ENCODE measurements at places on chromosomes 7 and 10.

- DNase-seq, result peak; percentile 27
These were observed 28.7 kb downstream of the RAMP3 start for GRCh38 chr7:45186261-45186813.

GRCh38 chr10:89625041-89625765, 19.8 kb downstream of the PANK1 start:
- DNase-seq, result no peak

DNA sequence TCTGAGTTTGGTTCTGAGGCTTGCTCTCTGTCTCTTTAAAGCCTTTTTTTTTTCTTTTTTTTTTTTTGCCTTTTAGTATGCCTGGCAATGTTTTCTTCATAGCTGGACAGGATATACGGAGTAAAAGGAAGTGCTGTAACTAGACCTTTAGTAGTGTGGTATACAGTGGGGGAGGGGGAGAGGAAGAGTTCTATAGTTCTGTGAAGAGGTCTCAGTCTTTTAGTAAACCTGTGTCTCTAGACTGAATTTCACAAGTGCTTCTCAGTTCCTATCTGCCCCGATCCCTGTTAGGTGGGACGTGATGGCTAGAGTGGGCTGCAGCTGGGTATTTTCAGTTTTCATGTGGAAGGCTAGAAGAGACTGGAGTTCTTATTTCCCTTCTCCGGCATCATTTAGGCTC, 3.1 kb upstream of the ABCC2 start:
- no peak for DNase-seq

DNA sequence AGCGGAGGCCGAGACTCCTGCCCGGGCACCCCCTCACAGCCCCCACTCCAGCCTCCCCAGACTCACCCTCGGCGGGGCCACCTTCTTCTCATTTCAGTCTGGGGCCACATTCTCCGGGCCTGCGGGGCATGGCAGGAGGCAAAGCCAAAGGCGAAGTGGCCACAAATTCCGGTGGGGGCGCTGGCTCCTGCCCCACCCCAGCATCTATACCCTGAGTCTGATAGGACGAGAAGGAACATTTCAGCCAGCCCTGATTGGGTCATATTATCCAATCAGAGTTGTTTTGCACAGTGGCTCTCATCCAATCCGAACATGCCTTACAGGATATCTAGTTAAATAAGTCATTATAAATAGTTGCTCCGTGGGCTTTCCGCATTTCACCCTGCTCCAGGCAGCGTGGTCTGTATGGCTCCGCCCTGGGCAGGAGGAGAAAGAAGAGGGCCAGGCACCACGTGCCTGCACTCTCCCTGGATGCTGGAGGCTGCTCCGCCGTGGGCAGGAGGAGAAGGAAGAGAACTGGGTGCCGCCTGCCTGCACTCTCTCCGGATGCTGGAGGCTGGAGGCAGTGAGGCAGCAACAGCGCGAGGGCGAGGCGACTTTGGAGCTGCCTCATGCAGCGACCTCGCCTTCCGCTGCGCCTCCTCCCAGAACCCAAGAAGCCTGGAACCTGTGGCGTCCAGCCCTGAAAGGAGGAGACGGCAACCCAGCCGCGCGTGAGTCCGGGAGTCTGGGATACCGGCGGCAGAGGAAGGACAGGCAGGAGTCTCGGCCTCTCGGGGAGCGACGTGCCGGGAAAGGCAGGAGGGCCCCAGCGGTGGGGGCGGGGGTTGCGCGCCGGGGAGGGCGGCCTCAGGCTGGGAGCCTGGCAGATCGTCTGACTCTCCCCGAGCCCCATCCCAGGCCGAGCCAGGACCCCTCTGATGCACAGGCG, 162.9 kb downstream of the ZNF33B start:
- DNase-seq, result no peak

GRCh38 chr7:81013083-81013817, 94.4 kb upstream of the SEMA3C start:
- DNase-seq, result no peak

DNA sequence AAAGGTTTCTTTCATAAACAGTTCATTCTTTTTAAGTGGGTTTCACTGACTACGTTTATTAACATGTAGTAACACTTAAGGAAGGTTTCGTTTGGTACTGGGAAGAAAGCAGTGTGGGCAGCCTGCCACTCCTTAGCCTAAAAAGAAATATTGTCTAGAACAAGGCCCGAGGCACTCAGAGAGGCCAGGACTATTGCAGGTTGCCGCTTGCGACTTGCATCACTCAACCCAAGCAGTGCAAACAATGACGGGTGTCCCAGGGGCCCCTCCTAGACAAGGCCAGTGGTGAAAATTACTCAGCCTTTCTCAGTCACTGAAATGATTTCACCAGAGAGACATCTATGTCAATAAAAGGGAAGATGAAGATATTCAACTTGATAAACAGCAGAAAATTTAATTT, 243.9 kb downstream of the SNX13 start:
- no peak for DNase-seq

DNA sequence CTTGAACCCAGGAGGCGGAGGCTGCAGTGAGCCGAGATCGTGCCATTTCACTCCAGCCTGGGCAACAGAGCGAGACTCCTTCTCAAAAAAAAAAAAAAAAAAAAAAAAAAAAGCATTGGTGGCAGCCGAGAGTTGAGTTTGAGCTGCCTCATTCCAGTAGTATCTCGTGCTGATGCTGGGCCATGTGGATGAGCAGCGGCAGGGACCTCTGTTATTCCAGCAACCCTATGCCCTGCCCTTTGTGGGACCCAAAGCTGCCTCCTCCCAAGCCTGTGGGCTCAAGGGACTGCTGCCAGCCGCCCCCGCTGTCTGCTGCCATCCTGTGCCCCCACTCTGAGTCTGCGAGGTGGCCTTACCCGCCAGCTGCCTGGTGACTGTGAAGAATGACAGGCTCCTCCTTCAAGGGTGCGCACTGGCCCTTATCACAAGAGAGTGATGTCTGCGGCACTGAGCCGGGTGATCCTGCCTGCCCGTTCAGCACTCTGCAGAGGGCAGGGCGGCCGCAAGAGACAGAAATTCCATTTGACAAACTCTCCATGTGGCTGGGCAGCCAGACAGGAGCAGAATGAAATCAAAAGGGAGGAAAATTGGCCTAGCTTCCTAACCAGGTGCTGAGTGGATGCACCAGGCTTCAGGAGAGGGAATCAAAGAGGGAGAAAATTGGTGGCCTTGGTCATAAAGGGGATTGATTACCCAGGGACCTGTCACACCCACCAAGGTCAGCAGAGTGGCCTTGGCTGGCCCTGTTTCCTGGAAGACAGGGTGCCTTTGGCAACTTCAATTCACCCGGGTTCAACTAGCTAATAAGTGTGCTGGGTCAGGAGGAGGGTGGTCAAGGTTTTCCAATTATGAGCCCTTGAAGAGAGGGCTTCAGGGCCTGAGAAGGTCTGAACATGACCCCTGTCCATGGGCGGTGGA, 65.3 kb upstream of the ZMIZ1 start:
- DNase-seq, result no peak

- no peak for DNase-seq
These were observed 10.3 kb upstream of the HSPB1 start for GRCh38 chr7:76292213-76292573.

DNA sequence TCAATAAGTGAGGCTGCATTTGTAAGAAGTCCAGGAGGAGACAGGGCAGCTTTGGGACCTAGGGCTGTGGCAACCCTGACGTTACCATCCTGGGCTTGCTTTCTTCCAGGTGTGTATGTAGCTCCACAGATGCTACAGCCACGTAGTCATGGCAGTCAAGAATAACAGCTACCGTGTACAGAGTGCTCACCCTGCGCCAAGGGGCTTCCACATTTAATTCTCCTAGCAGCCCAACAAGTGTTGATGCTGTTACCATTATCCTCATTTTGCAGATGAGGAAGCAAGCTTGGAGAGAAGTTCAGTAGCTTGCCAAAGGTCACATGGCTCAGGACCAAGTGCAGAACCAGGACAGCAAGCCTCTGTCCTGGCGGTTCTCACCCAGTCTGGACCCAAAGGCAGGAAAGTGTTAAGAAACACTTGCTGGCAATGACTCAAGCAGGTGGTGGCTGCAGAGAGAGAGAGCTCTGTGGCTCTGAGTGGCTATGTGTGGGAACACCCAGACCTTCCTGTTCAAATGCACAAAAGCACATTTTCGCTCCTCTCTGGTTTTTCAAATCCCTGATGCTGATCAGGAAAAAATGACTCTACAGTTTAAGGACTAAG, 89.8 kb downstream of the CREM start:
- DNase-seq, result no peak

DNA sequence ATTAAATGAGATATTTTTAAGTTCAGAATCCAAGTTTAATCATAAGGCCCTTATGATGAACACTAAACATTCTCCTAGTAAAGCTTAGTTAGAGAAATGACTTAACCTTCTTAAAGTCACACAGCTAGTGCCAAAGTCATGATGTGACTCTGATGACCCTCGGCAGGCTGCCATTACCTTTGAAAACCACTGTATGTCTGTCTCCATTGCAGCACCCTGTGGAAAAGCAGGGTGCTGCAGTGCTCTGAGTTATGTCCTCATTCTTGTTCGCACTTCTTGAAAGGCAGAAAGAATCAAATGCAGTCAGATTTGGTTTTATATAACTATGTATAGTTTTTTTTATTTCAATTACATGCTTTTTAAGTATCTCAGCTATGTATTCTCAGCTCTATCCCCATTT, 105.0 kb downstream of the PHTF2 start:
- DNase-seq, result no peak

GRCh38 chr10:47326306-47326926, 4.2 kb downstream of the GDF2 start:
- DNase-seq, result no peak

- no peak for DNase-seq
These were observed 2.7 kb upstream of the HTRA1 start for GRCh38 chr10:122458693-122459092.

- DNase-seq, result no peak
These were observed 37.5 kb upstream of the DOCK1 start for GRCh38 chr10:126867567-126868365.

DNA sequence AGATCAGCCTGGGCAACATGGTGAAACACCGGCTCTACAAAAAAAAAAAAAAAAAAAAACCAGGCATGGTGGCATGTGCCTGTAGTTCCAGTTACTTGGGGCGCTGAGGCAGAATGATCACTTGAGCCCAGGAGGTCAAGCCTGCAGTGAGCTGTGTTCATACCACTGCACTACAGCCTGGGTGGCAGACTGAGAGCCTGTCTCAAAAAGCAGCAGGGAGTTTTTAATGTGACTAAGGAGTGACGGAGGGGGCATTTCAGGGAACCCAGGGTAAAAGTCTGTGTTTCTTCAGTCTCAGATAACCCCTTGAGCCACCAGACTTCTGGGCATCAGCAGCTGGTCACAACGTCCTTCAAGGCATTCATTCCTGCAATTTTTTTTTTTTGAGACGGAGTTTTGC, 2.2 kb upstream of the C10orf95 start:
- DNase-seq, result no peak

GRCh38 chr10:72126184-72126871, 38.0 kb upstream of the SPOCK2 start:
- DNase-seq, result no peak

- no peak for DNase-seq
These were observed 35.9 kb upstream of the HDAC9 start for GRCh38 chr7:18459484-18460245.

DNA sequence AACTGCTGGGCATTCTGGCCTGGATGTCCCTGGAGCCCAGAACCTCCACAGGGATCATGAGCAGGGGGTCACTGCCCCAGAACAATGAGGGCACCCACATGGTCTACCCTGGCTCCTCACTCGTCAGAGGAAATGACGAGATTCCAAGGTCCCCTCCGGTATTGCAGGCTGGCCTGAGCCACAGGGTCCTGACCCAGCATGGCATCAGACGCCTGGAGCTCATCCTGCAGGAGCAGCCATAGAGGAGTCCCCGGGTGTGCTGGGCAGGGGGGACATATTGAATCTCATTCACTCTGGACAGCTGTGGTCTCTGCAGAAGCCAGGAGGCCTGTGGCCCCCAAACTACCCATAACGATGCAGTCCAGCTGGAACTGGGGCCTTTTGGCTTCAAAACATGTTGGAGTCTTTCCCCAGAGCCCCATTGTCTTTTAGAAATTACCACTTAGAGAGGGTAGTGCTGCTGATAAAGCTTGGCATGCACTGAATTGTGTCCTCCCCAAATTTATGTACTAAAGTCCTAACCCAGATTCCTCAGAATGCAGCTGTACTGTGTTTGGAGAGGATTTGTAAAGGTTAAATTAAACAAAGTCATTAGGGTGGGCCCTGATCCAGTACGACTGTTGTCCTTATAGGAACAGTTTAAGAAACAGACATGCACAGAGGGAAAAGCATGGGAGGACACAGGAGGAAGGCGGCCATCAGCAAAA, 27.7 kb downstream of the ANXA8 start:
- DNase-seq, result peak; percentile 29

DNA sequence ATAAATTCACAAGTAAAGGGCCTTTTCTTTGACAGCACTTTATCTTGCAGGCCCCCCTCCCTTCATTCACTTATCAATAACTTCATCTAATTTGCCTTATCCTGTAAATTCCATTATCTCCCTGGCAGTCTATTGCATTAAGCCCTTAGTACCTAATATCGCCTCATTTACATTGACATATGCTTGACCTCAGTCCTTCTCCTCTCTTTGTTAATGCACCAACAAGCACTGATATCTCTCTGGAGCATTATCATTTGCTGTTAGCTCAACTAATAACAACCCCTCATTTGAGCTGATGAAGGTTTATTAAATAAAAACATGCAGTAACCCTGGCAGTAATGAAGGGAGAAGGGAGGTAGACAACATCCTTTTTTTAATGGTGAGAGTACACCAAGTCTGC, 46.8 kb downstream of the EXOC4 start:
- no peak for DNase-seq

DNA sequence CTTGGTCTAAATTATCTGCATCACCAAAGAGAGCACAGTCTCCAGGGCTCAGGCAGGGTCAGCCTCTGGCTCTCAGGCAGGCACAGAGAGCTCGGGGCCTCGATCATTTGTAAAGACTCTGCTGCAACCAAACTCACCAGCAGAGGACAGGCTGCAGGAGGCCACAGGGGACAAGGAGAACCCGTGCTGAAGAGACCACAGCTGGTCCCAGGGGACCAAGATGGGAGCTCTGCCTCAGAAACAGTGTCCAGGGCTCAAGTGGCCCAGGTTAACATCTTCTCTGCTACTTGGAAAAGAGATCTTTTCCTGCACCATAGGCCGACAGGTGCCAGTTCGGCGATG, 543.2 kb downstream of the PTPRN2 start:
- no peak for DNase-seq

GRCh38 chr10:79137826-79138225, 69.1 kb downstream of the ZMIZ1 start:
- DNase-seq, result no peak

GRCh38 chr10:28241741-28242399, 61.0 kb downstream of the MPP7 start:
- no peak for DNase-seq

- peak; percentile 87 for DNase-seq
These were observed 117.4 kb downstream of the INPP5A start for GRCh38 chr10:132654708-132655661.

GRCh38 chr10:44902941-44903545, 8.1 kb upstream of the TMEM72 start:
- peak; percentile 58 for DNase-seq

GRCh38 chr7:116322541-116322940, 112.2 kb downstream of the TES start:
- DNase-seq, result no peak

- no peak for DNase-seq
These were observed 7.0 kb downstream of the FAM221A start for GRCh38 chr7:23687011-23687410.

- no peak for DNase-seq
These were observed 203.6 kb upstream of the MKLN1 start for GRCh38 chr7:131124001-131124629.
